Type B pancreatic cell (in vitro differentiated cells): ENCODE measurements at places on chromosomes 16 and 17.

DNA sequence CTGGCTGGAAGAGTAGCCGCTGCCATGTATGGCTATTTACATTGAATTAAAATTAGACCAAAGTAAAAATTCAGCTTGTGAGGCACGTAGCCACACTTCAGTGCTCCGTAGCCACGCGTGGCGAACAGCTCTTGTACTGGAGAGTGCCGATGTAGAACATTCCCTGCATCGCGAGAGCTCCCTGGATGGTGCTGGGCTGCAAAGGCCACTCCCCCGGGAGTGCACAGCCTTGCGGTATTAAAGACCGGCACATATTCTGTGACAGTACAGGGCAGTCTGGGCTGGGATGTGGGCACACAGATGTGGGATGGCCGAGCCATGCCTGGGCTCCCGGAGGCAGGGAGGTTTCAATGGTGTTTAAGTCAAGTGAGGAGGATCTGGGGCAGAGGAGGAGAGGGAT is 102.2 kb downstream of the CMIP start:
- DNase-seq, result no peak

- no peak for DNase-seq
These were observed 1.4 kb downstream of the SETD6 start for GRCh38 chr16:58516768-58517107.

DNA sequence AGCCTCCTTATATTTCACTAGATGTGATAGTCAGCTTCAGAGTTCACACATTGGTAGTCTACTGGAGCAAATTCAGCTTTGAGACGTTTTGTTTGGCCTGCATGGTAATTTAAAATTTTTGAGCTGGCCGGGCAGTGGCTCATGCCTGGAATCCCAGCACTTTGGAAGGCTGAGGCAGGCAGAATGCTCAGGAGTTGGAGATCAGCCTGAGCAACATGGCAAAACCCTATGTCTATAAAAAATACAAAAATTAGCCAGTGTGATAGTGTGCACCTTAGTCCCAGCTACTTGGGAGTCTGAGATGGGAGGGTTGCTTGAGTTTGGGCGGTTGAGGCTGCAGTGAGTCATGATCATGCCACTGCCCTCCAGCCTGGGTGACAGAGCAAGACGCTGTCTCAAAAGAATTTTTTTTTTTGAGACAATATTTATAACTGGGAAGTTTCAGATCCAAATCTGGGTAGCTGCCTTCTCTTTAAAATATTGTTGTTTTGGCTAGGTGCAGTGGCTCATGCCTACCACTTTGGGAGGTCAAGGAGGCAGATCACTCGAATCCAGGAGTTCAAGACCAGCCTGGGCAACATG is 4.8 kb upstream of the BLMH start:
- DNase-seq, result no peak

- no peak for DNase-seq
These were observed 261.1 kb upstream of the DYNLRB2 start for GRCh38 chr16:80279656-80280055.

- peak; percentile 72 for DNase-seq
These were observed 562 bp downstream of the USP31 start for GRCh38 chr16:23148513-23149266.

- DNase-seq, result no peak
These were observed 173.3 kb upstream of the CACNG5 start for GRCh38 chr17:66661411-66662256.

GRCh38 chr17:75498039-75498725 is 17.2 kb downstream of the CASKIN2 start:
- DNase-seq, result no peak

GRCh38 chr17:56939869-56940484 is 20.9 kb downstream of the COIL start:
- no peak for DNase-seq
